Colonic mucosa (tissue), 4 donors: ENCODE measurements at places on chromosomes 3 and 15. TPM values are rescaled to one million over a fixed set of nuclear protein-coding genes. Genes with fewer than 3 reads are reported as not detected.

GRCh38 chr3:129054605-129055104 is 5.9 kb upstream of the GP9 start:
- peak; percentile 57 for DNase-seq

GRCh38 chr3:11635680-11636393 is 7.9 kb downstream of the VGLL4 start:
- no peak for DNase-seq

DNA sequence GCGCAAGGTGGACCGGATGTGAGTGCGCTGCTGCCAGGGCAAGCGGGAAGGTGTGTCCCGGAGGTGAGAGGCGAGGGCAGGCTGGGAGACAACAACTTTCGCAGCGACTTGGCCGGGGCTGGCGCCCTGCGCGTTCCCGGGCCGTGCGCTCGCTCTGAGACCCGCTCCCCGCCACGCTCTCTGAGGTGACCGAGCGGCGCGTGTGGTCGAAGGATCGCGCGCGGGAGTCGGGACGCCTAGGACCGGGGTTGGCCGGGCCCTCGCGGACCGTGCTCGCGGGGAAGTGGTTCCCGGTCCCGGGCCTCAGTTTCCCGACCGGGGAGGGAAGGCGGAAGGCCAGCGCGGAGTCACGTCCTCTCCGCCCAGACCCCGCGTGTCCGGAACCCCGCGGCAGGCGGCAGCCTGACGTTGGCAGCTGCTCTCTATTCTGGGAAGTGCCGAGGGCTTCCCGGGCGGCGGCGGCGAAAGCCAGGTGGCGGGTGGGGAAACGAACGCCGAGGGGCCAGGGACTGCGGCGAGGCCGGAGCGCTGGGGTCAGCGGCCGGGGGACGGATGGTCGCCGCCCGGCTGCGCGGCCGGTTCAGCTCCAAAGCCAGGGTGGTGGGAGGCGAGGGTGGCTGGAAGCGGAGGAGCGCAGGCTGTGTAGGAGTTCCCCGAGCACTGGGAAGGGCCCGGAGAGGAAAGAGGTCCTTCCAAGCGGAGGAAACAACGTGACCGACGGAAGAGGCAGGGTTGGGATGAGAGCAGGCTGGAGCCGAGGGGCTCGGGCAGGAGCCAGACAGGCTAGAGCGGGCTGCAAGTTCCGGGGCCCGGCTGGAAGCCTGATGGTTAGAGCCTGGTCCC is 1.0 kb upstream of the IGF2BP2 start:
- peak; percentile 75 for DNase-seq

- peak; percentile 85 for DNase-seq
Observed at GRCh38 chr3:15268033-15268631, 62.1 kb downstream of the CAPN7 start.

DNA sequence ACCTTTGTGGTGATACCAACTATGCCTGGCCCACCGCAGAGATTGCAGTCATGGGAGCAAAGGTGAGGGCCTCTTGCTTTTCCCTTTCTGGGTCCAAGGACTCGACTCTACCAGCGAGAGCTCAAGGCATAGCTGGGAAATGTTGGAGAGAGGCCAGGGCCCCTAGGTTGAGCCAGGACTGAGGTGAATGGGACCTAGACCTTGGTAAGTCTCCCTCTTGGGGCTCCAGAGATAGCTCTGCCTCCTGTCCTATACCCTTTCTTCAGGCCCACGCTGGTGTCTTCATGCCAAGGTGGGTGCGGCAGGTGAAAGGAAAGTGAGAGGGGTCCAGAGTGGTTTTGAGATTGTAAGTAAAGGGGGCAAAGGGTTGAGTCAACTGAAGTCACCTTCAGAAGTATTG is 77.5 kb downstream of the PCCB start:
- DNase-seq = no peak

DNA sequence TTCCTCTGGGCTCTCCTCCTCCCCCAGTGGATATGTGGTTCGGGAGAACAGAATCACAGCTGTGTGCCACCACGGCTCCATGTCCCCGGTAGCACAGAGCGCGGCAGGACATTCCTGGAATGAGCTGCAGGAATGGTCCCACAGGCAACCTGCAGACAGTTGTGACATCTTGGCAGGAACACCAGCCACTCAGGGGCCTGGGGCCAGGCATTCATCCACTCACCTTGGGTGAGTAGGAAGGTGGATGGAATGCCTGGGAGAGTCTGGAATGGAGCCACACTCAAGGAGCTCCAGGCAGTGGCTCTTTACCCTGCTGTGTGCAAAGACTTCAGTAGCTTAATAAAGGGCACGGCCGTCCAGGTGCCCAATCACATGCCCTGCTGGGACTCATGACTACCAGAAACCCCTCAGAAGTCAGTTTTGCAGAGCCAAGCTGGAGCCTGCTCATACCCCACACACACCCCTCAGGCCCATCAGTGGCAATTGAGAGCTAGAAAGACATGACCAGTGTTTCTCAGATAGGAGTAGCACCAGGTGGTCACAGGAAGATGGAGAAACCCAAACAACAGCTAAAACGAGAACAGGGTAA is 117.3 kb upstream of the PRR20G start:
- no peak for DNase-seq

The IFT122 gene
- 31.5 TPM for total RNA-seq

DNA sequence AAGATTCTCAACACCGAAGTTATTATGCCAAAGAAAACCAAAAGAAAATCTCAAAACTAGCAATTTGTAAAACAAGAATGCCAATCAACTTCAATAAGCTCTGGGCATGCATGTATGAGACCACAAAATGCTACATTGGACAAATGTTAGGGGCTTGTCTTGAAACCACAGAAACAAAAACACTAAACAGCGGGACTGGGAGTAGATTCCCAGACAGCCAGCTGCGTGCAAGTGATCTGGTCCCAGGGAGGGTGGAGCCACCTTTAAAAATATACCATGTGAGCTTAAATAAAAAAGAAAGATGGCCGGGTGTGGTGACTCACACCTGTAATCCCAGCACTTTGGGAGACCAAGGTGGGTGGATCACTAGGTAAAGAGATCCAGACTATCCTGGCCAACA is 163.6 kb upstream of the PRICKLE2 start:
- no peak for DNase-seq

DNA sequence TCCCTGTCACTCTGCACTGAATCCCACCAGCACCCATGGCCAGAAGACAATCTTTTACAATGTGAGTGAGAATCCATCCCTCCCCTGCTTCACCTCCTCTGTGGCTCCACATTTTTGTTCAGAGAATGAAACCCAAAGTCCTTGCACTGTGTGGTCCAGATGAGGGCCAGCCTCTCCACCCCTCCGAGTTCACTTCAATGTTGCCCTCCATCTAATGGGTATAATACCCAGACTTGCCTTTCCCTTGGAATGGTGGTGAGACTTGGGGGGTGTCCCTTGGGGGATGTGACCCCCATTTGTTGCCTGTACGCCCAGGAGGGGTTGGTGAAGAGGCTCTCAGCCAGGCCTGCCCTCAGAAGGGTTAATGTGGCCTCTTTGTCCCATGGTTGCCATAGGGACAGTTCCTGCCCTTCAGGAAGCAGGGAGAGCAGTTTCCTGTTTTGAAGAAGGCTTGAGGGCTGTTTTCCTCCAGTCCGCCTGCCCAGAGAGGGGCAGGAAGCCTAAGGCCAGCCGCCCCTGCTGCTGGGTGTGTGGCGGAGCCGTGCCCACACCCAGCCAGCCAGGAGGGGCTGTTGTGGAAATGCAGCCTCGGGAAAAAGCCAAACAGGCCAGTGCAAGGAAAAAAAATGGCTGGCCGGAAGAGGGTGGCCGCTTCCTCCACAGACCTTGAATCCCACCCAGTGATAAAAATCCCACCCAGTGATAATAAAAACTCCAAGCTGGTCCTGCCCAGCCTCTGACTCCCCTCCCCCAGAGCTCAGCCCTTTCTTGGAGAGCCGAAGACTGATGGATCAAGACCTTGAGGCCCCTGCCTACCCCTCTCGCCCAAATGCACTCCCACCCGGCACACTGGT is 14.6 kb upstream of the FGD5 start:
- DNase-seq = no peak

GRCh38 chr15:28060005-28060404 is 39.1 kb downstream of the OCA2 start:
- no peak for DNase-seq

GRCh38 chr15:101309436-101310160 is 14.6 kb upstream of the SNRPA1 start:
- no peak for DNase-seq

The RHOV gene
- 14.9 TPM for total RNA-seq

GRCh38 chr3:124084022-124084881 is 92.3 kb upstream of the ROPN1 start:
- DNase-seq = no peak

GRCh38 chr15:38668898-38669391 is 104.3 kb upstream of the RASGRP1 start:
- DNase-seq = no peak

- no peak for DNase-seq
Observed at GRCh38 chr3:141414800-141415462, 46.6 kb downstream of the ZBTB38 start.

DNA sequence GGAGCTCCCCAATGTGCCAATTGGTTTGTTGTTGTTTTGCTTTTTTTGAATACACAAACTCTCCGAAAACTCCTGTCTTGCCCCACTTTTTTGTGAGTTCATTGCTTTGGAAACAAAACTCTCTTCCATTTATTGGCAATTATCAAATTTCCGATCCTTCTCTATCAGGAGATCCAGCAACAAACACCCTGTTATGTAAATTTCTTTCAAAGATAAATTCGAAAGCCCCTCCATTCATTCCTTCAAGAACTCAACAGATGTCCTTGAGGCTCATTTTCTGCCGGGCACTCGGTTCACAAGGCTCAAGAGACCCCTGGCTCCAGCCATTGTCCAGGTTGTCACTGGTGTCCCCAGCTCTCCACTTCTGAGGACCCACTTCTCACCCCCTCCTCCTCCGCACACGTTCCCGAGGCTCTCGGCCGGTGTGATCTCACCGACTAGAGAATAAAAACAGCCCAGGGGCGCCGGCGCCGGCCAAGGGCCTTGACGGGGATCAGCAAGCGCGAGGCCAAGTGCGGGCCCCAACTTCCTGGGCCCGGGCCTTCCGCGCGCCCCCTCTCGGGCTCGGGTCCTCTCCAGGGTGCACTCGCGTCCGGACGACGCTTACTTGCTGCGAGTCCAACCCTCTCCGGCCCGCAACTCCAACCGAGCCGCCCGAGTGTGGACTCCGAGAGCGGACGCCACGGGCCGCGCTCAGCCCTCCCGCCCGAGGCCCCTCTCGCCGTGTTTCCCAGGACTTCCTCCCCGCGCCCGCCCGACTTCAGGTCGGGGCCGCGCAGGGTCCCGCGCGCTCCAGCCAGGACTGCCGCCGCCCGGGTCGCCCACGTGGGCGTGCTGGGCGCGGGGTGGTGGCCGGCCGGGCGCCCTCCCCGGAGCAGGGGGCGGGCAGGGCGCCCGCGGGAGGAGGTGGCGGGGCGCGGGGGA is 533 bp upstream of the SMAD3 start:
- peak; percentile 70 for DNase-seq

The GMPPB gene
- 59.6 TPM for total RNA-seq

DNA sequence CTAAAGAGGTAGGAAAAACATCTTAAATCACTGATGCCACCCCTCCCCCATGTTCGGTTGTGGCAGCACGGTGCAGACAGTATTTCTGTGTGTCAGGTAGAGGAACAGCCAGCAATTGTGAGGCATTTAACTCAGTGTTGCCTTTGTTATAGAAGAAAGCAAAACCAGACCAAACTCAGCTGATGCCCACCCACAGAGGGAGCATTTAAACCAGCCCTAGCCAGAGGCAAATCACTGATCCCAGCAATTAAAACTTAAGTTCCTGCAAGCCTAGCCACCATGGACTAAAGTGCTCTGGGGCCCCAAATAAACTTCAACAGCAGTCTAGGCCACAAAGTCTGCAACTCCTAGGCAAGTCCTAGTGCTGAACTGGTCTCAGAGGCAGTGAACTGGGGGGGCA is 94.5 kb downstream of the CFAP20DC start:
- DNase-seq = no peak

DNA sequence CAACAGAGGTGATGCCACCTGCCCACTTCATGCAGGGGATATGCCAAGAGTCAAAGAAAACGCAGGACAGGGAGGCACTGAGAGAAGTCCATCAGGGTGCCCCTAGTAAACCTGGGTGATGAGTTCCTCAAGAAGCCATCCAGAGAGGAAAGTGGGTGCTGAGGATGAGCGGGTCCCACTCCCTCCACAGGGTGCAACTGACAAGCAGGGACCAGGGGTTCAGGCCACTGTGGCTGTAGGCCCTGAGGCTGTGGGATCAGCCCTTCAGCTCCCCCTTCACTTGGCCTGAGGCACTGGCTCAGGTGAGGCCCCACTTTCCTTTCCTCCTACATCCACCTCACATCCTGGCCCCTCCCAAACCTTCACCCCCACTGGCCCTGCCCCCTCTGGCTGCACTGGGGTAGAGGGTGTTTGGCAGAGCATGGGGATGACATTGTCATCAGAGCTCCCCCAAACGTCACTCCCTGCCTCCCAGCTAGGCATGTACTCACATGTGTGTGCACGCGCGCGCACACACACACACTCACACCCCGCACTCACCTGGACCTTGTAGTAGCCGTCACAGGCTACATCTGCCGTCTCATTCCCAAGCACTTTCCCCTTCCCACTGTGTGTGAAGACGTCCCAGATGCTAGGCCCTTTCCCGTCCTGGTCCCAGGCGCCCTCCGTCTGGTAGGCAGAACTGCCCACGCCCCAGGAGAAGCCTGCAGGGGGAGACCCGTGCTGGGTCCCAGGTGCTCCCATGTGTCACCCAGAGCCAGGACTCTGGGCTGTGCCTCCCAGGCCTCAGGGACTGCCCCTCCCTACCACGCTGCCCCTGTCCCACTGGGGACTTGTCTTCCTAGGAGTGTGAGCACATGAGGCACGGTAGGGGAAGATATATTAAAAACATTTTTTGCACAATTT is 1.4 kb downstream of the LCTL start:
- DNase-seq = no peak

The PLA2G4E gene
- total RNA-seq = 0.67 TPM

DNA sequence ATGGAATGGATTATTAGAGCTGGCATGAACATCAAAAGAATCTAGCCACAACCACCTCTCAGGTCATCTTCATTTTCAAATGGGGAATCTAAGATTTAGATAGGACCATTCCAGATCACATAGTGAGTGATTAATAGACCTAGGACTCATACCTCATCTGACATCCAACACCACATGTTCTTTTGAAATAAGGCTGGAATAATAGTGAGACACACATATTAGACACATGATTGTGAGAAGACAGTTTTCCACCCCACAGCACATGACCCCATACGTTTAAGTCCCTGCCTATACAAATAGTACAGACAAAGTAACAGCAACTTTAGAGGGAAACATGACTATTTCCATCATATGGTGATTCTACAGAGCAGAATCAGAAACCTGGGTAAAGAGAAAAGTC is 344.7 kb upstream of the TPRG1 start:
- no peak for DNase-seq

The RAB6B gene
- total RNA-seq = 5.6 TPM

DNA sequence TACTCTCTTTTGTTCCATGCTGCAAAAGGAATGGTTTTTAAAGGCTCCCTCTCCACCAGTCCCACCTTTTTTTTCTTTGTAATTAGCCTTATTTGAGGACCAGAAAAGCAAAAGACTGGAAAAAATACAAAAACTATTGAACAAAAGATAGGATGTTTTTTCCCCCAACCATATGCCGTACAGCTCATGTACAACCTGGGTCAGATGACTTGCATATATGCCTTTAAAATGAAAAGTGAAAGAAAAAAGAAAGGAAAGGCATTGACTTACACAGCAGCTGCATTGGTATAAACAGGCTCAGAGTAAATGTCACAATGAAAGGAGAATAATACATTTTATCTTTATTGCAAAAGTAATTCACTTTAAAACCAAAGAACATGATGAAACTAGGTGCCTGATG is 69.5 kb upstream of the CMC1 start:
- DNase-seq = no peak

- no peak for DNase-seq
Observed at GRCh38 chr3:112489674-112490479, 9.4 kb downstream of the BTLA start.
